NCI-H1048 (cell line): ENCODE measurements at places on chromosomes 11 and 22.
A peak's percentile ranks its signal among the peaks of the same experiment; 100 is the strongest.

- no peak for DNase-seq
Measured at GRCh38 chr11:46903846-46904245, 14.5 kb downstream of the LRP4 start.

GRCh38 chr11:17012712-17013547 lies 1.3 kb downstream of the PLEKHA7 start:
- no peak for DNase-seq

- DNase-seq, result no peak
Measured at GRCh38 chr11:121328176-121328966, 35.8 kb downstream of the SC5D start.

DNA sequence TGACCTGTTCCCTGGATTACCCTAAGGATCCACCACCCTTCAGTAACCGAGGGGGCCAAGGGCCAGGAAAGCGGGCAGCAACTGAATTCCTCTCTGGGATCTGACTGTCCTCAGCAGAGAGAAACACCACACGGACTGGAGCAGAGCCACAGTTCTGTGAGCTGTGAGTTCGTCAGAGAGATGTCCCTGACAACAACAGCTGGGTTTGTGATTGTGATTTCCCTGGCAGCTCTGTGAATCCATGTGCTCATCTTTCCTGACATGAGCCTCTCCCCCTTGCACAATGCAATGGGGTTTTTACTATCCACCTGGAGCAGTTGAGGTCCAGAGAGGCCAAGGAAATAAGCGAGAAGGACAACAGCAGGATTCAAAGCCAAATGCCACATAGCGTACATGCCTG lies 69.4 kb upstream of the AMPD3 start:
- no peak for DNase-seq

- no peak for DNase-seq
Measured at GRCh38 chr11:123582992-123583504, 71.4 kb downstream of the SCN3B start.

GRCh38 chr22:43391306-43391705 lies 20.5 kb upstream of the MPPED1 start:
- no peak for DNase-seq

GRCh38 chr22:17769013-17769715 lies 5.1 kb downstream of the BID start:
- DNase-seq, result no peak

DNA sequence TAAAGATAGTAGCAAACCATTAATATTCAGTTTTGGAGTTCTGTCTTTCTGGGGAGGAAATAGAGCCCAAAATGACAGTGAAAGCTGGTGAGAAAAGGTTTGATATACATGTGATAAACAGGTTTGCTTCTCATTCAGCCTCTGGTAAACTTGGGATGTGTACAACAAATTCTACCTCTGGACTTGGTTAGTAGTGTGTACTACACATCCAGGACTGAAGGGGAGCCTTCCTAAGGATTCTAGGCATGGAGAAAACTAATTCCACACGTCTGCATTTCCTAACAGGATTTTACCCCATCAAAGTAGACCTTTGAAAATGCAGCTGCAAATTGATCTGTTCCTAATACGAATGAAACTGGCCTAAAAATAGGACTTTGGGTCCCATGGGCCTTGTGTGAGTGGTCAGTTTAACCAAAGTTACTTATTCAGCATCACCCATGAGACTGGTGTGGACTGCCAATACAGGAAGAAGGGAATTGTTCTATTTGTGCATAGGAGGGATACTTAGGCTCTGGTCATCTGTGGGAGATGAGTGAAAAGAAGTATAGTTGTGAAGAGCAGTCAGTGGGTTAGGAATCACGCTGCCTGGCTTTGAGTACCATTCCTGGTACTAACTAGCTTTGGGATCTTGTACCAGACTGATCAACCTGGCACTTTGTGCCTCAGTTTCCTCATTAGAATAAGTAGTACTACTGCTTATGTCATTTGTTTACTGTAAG lies 74.2 kb downstream of the YAP1 start:
- DNase-seq, result no peak

GRCh38 chr11:101759771-101760450 lies 154.9 kb upstream of the CEP126 start:
- no peak for DNase-seq

DNA sequence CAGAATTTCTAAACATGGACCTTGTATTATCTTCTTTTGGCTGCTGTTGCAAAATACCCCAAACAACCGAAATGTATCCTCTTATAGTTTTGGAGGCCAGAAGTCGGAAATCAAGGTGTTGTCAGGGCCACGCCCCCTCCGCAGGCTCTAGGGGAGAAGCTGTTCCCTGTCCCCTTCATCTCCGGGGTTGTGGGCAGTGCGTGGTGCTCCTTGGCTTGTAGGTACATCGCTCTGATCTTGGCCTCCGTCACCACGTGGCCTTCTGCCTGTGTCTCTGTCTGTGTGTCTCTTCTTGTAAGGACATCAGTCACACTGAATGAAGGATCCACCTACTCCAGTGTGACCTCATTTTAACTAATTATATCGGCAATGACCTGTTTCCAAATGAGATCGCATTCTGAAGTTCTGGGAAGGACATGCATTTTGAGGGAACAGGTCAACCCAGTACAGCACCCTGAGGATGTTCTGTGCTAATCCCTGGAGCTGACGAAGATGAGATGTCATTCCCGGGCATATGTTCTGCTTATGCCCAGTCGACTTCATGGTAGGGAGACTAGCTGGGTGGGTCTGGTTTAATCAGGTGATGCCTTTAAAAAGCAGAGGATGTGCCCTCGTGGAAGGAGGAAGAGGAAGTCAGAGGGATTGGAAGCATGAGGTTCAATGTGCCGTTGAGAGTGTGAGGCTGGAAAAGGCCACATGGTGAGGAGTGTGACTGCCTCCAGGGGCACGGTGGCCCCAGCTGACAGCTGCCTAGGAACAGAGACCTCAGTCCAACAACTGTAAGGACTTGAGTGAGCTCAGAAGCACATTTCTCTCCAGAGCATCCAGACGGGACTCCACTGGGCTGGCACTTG lies 531.1 kb downstream of the TBC1D22A start:
- DNase-seq, result no peak

DNA sequence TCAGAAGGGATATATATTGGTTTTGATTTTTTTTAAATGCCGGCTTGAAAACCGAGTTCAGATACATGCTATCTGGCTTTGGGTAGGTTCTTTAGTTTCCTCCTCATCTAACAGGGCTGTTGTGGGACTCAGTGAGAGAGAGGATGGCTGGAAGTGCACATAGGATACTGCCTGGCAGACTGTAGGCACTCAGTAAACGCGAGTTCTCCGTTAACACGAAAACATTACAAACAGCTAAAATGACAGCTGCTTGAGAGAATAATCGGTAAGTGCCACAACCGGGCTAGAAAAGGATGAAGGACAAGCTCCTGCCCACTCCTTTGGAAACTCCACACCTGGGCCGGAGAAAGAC lies 369 bp downstream of the XRRA1 start:
- no peak for DNase-seq

- DNase-seq, result no peak
Measured at GRCh38 chr22:40436505-40437431, 66.4 kb downstream of the SGSM3 start.

DNA sequence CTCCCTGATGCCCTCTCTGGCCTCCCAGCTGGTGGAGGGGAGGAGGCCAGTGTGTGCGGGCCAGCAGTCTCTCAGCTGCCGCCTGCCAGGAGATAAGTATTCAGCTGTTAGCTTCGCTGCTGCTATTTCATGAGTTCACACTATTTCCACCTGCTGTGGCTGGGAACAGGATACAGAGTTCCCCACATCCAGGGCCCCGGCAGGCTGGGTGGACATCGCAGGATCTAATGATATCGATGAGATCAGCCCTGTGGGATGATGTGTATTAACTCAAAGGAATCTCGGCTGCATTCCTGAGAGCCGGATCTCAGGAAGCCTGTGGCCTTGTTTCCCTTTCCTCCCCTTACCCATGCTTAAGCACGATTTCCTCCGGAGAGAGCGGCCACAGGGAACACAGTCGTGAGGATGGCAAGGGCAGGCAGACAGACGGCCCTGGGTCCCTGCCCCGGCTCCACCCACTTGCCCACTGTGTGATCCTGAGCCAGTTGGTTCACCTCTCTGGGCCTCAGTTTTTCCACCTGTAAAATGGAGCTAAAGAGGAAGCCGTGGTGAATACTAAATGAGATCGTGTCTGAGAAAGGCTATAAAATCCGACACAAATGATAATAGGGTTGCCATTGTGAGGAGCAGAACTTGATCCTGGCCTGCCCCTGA lies 6.5 kb upstream of the PVALB start:
- no peak for DNase-seq

- no peak for DNase-seq
Measured at GRCh38 chr11:6219359-6219758, 14.0 kb downstream of the C11orf42 start.

DNA sequence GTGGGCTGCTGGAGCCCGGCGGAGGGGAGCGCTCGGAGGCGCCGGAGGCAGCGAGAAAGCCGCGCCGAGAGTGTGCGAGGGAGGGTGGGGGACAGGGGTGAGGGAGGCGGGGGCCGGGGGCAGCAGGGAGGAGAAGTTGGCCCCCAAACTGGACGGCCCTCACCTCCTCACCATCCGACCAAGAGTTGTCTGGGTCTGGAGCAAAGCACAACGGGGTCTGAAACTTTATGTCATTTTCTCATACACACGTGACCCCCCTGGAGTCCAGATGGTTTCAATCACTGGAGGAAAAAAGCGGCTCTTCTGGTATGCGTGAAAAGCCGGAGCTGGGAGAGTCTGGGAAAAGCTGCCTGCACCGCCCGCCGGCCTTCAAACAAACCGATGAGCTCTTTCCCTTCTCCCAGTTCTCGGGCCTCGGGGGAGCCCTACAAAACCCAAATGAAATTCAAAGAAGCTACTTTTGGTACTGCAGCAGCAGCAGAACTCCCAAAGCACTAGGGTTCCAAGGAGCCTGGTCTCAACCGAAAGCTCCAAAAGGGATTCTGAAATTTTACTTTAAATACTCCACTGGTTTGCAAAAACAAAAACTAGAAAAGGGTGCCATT lies 39.7 kb upstream of the AKIP1 start:
- DNase-seq, result peak; percentile 34

DNA sequence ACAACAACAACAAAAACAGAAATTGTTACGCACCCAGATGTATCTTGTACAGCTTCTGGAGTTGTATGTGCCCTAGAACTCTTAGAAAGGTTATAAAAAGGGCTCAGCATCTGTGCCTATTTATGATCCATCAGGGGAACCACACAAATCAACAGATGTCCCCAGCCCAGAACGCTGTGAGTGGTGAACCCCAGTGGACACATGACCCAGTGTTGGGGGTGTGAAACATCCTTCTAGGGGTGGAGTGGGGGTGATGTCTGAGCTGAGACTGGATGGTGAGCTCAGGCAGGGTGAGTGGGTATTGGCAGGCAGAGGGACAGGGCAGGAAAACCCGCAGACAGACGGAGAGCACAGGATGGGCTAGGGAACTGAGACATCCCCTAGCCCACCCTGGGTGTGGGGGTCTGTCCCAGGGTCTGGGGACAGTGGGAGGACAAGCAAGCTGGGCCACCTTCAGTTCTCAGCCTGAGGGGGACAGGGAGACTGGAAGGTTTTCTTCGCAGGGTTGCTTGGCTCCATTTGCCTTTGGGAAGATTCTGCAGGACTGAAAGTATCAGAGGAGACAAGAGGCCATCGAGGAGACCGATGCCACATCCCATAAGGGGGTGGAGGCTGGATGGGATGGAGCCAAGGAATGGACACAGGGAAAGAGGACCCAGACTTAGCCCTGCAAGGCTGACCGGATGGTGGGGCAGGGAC lies 5.8 kb upstream of the EMID1 start:
- DNase-seq, result no peak

DNA sequence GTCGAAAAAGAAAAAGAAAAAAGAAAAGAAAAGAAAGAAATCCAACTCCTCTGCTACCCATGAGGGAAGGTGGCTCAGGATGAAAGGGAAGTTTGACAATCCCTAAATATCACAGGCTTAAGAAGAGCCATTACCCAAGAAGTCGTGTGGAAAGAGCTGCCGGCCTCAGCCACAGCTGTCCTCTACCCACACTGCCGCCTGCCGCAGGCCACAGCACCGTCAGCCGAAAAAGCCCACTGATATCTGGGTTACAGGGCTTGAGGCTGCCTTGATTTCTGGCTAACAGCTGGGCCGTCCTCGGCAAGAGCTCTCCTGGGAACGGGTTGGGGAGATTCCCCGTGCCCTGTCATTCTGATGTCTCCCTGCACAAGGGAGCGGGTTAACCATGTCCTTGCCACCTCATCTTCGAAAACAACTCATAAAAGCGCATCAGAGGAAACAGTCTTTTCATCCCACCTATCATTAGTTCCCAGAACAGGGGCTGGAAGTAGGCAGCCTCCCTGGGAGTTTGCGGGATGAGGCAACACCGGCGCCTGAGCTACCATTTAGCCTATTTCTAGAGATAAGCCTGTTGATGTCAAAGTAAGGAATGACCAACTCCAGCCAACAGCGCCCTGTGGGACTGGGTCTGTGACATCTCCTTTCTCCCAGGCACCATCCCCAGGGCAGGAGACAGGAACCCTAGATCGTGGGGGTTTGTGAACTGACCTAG lies 21.8 kb upstream of the SNX32 start:
- DNase-seq, result no peak

DNA sequence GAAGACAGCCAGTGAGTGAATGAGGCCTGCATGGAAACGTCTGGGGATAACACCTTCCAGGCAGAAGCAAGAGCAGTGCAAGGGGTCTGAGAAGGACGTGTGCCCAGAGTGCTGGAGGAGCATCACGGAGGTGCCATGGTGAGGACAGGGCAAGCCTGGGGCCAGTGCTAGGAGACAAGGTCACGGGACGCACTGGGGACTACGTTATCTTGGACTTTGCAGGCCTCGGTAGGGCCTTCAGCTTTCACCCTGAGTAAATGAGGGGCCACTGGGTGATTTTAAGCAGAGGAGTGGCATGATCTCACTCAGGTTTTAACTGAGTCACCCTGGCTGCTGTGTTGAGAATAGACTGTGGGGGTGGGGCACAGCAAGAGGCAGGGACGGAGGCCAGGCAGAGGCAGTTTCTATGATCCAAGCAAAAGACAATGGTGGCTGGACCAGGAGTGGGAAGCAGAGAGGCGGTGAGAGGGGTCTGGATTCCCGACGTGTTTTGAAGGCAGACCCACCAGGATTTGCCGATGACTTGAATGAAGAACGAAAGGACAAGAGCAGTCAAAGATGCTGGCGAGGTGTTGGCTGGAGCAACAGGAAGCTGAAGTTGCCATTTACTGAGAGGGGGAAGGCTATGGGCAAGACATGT lies 102.7 kb upstream of the PARVA start:
- no peak for DNase-seq

GRCh38 chr11:95068549-95068948 lies 1.8 kb downstream of the SRSF8 start:
- DNase-seq, result peak; percentile 28

DNA sequence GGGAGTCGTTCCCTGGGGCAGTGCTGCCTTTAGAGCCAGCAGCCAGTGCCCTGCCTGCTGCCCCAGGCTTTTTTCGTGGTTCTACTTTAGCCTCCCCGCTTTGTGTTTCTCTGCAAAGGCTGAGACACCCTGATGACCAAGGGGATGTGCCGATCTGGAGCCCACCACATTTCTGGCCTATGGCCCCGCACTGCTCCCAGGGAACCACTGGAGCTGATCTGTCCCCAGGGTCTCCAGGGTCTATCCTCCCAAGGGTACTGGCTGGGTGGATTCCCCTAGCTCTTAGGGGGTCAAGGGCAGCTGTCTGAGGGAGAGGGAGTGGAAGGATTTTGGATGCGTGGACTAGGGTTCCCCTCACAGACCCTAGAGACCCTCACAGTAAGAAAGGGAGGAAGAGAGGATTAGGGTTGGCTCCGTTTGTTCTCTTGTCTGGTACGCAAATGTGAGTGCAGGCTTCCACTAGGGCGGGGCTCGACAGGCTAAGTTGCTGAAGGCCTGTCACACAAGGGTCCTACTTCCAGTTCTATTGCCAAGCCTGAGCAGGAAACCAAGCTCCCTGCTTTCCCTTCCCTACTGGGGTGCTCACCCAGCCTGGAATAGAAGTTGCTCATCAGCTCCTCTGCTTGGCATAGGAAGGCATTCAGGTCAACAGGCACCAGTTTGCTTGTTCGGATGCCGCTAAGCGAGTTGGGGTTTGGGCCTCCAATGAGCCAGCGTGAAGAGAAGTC lies 19.3 kb downstream of the TREH start:
- DNase-seq, result no peak
